Glutamatergic neuron (in vitro differentiated cells): ENCODE measurements at places on chromosomes 16 and 17.

- DNase-seq, result no peak
Observed at GRCh38 chr17:78338486-78339259, 21.2 kb downstream of the SOCS3 start.

DNA sequence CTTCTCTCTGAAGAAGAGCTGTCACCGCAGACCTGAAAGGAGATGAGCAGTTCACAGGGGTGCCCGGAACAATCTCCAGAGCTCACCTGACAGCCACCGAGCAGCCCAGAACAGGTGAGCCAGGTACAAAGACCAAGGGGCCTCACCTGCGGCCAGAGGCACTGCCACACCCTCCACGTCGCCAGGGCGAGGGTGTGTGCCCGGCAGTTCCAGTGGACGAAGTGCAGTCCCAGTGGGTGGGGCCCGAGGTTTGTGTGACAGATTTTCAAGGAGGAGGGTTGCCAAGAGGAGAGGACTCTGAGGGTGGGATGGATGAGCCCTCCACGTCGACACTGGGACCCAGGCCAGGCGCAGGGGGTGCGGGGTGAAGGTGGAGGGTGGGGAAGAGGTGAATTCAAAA lies 61.7 kb downstream of the SMPD3 start:
- DNase-seq, result no peak

DNA sequence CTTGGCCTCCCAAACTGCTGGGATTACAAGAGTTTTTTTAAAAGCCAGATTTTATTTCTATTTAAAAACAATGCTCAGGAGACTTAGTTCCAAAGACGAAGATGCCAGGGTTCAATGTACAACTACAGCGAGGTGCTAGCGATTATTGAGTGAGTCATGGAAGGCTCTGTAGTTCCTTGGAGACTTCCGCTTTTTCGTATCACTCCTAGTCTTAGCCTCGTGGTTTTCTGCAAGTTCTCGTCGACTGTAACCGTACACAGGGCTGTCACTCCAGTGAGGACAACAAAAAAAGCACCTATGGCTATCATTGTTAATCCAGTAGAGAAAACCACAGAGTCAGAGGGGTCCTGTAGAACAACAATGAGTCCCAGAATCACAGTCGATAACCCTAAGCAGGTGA lies 22.7 kb upstream of the ZC3H7A start:
- DNase-seq, result no peak

DNA sequence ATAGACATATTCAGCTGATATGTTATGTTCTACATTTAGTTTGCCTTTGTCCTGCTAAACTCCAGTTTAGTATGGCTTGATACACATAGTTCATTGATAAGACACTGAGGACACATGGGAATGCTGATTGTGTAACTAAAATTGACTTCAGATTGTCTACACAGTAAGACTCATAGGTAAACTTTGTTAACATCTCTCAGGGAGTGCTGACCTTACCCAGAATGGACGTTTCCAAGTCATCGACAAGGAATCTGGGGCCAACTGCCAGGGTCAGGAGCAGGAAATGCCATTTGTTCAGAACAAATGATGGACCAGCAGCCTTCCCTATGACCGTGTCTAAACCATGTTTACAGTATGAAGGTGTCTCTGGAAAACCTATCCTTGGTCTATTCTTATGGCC lies 58.7 kb downstream of the DYNLRB2 start:
- no peak for DNase-seq

- no peak for DNase-seq
Observed at GRCh38 chr16:15879255-15879811, 9.1 kb downstream of the CEP20 start.

GRCh38 chr16:11320170-11320569 lies 25.1 kb upstream of the RMI2 start:
- no peak for DNase-seq

- no peak for DNase-seq
Observed at GRCh38 chr16:84360170-84360569, 8.2 kb upstream of the ATP2C2 start.

DNA sequence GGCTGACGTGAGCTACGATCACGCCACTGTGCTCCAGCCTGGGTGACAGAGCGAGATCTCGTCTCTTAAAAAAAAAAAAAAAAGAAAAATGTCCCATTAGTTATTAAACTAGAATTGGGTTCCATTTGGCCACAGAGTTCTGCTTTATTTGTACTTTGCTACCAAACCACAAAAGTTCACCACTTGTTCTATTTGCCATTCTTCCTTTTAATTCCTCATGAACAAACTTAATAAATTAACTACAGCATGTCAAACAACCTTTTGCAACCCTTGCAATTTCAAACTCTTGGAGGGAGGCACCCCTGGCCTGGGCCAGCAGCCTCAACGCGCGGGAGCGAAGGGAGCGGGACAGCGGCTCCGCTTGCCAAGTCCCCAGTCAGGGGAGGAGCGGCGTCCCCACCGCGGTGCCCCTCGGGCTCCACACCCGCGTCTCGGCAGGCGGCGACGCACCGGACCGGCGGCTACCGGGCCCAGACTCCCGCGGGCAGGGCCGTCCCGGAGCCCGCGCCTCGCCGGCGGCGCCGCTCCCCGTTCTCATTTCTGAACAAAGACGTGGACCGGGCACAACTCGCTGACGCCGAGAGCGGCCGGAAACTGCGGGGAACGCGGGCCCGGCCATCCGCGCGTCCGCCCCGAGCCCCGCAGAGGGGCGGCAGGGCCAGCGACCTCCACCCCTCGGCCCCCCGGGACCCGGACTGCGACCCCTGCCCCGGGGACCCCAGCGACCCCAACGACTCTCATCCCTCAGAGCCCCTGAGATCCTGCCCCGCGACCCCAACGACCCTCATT lies 775 bp downstream of the CYTH1 start:
- peak; percentile 70 for DNase-seq

GRCh38 chr17:73293031-73293430 lies 18.8 kb downstream of the CDC42EP4 start:
- DNase-seq, result no peak

GRCh38 chr16:2818272-2818876 lies 1.3 kb downstream of the PRSS21 start:
- DNase-seq, result no peak

- DNase-seq, result no peak
Observed at GRCh38 chr16:70730944-70731343, 45.1 kb upstream of the MTSS2 start.

DNA sequence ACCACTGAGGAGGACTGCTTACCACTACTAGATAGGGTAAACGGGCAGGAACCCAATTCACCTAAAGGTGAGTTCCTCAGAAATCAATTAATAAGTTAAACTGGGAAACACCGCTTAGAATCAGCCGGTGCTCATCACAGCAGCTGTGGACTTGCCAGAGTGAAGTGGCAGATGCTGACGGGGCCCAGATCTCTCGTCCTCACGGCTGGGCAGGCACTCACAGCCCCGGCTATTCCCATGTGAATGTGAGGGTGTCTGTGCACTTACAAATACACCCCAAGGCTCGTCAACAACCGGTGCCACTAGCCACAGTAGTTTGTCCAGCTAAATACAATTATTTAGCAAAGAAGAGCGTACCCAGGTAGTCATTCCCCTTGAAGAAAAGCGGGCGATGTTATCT lies 29.7 kb downstream of the MBTPS1 start:
- peak; percentile 57 for DNase-seq

DNA sequence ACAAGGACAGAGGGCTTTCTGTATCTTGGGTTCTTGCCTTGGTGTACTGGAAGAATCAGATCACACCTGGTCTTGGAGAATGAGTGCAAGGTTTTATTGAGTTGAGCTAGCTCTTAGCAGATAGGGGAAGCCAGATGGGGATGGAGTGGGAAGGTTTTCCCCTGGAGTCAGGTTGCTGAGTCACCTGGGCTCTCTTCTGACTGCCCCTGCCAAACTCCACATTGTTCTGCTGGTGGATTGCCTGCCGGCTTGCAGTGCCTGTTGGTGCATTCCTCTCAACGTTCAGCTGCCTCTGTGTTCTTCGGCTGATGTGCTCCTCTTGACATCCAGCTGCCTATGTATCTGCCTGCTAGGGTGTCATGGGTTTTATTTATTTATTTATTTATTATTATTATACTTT lies 1431.1 kb downstream of the CDH8 start:
- DNase-seq, result no peak

GRCh38 chr16:89129378-89129777 lies 35.7 kb downstream of the ACSF3 start:
- DNase-seq, result no peak

GRCh38 chr17:42111871-42112551 lies 503 bp downstream of the DHX58 start:
- no peak for DNase-seq

DNA sequence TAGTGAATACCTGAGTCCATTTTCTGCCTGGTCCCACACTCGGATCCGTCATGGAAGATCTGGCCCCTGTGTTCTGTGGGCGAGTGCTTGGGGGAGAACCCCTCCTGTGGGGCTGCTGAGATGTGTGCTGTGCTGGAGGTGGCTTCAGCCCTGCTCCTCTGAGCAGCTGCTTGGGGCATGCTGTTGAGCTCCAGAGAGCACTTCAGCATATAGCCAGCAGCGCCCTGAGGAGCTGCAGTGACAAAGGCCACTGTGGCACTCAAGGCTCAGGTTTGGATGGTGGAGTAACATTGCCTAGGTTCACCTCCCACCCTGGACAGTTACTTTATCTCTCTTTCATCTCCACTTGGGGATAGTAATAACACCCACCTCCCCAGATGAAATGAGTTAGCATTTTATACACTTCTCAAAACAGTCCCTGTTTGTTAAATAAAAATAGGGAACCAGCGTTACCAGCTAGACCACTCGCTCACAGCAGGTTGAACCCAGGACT lies 75.3 kb downstream of the KSR1 start:
- no peak for DNase-seq

GRCh38 chr17:7330638-7331015 lies 1.5 kb upstream of the NEURL4 start:
- no peak for DNase-seq

DNA sequence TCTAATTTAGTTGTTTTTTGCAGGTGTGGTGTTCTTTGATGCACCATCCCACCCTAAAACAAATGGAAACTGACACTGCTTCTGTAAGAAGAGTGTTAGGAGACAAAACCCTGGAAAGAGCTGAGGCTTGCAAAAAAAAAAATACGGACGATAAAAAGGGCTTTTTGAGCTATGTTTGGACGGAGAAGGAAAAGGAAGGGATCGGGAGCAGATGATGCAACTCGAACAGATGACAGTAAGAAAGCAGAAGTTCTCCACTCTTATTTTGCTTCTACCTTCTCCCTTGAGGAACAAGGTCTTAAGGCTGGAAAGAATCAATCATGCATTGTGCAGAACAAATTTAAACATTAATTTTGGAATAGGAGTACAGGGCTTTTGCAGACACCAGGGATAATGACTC lies 136.7 kb downstream of the MAF start:
- DNase-seq, result no peak

- no peak for DNase-seq
Observed at GRCh38 chr17:31339906-31340661, 18.7 kb upstream of the EVI2A start.

DNA sequence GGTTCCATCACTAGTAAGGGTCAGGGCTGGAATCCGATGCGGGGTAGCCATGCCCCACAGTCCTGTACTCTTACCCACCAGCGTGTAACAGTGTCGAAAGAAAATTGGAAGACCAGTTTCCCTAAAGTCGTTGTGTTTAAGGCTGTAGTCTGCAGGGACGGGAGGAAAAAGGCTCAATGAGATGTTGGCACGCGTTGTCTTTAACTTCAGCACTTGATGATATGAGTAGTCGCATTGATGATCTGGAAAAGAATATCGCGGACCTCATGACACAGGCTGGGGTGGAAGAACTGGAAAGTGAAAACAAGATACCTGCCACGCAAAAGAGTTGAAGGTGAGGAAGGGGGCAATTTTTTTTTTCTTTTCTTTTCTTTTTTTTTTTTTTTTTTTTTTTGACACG lies 1.3 kb downstream of the HSBP1 start:
- no peak for DNase-seq

- DNase-seq, result no peak
Observed at GRCh38 chr17:14746822-14747602, 446.1 kb downstream of the HS3ST3B1 start.

DNA sequence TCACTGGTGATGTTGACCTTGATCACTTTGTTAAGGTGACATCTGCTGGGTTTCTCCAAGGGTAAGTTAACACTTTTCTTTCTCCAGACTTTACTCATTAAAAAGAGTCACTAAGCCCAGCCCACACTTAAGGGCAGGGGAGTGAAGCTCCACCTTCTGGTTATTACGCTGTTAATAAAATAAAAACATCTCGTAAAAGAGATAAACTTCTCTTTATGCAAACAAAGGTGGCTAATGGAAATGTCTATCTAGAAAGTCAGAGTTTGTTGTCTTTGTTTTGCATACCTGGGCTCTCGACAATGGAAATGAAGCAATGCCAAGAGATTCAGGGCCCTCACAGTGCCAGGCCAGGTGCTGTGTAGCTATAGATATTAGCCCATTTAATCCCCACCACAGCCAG lies 134.4 kb downstream of the ZFHX3 start:
- no peak for DNase-seq

DNA sequence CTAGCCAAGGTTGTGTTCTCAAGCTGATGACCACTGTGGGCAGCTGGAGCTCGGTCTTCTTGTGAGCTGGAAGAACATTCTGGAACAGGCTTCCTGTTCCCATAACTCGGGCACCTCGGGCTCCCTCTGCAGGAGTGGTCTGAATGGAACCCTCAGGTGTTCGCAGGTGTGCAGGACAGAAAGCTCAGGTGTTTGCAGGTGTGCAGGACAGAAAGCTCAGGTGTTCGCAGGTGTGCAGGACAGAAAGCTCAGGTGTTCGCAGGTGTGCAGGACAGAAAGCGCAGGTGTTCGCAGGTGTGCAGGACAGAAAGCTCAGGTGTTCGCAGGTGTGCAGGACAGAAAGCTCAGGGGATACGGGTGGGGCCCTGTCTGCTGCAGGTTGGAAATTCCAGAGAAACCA lies 109.0 kb upstream of the CACNG5 start:
- DNase-seq, result no peak

- no peak for DNase-seq
Observed at GRCh38 chr17:1776328-1776727, 14.5 kb downstream of the SERPINF1 start.

DNA sequence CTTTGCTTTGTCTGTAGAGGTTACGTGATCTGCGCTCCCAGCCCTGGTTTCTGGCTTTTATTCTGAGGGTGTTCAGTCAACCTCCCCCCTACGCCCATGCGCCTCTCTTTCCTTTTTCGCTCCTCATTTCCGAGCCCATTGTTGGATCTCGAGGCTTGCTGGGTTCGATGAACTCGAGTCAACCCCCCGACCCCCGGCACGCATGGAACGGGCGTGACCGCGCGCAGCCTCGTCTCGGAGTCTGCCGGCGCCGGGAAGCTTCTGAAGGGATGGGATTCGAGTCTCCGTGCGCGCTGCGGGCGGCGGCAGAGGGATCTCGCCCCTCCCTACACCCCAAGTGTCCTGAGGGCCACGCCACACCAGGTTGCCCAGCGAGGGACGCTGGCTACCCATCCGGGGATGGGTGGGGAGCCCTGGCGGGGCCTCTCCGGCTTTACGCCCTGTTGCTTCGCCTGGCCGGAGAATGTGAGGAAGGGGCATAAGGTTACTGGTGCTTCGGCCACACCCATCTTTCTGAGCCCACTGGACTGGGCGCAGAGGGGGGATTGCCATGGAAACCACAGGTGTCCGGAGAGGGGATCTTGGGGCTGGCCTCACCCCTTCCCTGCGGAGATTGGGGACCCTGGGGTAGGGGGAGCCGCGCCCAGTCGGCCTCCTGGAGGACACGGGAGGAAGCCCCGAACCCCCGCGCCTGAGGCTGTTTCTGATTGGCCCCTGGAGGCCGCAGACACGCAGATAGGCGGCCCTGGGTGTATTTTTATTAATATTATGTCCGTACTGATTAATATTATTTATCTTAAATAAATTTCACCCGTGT lies 1.8 kb downstream of the MAPT start:
- peak; percentile 59 for DNase-seq

GRCh38 chr16:20873331-20873730 lies 26.8 kb downstream of the DCUN1D3 start:
- no peak for DNase-seq
